ENCODE measurements at places on chromosomes 6 and 20. TPM values are rescaled to one million over a fixed set of nuclear protein-coding genes. Genes with fewer than 3 reads are reported as not detected.

Gene ZNF334
- total RNA-seq, result 3.8 TPM

Gene CLPSL1
- total RNA-seq, result not detected

Gene PARD6B
- 3.1 TPM for total RNA-seq

Gene ID4
- total RNA-seq, result 1.5 TPM

Gene IP6K3
- 0.28 TPM for total RNA-seq

Gene ALDH8A1
- total RNA-seq, result 0.42 TPM

Gene ZNF311
- total RNA-seq, result 0.76 TPM

Gene PTK7
- 48.1 TPM for total RNA-seq

Gene PLA2G7
- total RNA-seq, result 9.3 TPM

Gene ZSCAN23
- total RNA-seq, result 2.3 TPM

Gene YIPF3
- 47.1 TPM for total RNA-seq

Gene SLPI
- 28.0 TPM for total RNA-seq

Gene PPP1R14C
- 0.42 TPM for total RNA-seq

Gene RHAG
- total RNA-seq, result 2.8 TPM

Gene RCAN2
- 2.0 TPM for total RNA-seq

Gene PLN
- 1.3 TPM for total RNA-seq

Gene MAS1
- under 0.01 TPM for total RNA-seq

Gene PROCR
- 4.6 TPM for total RNA-seq

Gene RIMS4
- 0.14 TPM for total RNA-seq

Gene THBD
- 1.6 TPM for total RNA-seq

Gene PRDM1
- 1.8 TPM for total RNA-seq

Gene WRNIP1
- 48.3 TPM for total RNA-seq

Gene DLK2
- 1.5 TPM for total RNA-seq

Gene RIPPLY2
- 0.28 TPM for total RNA-seq

Gene SCRT2
- total RNA-seq, result not detected

Gene ENPP4
- 13.6 TPM for total RNA-seq

Gene DLL1
- 1.6 TPM for total RNA-seq

All from thymus (tissue), 14 donors.